ENCODE measurements at places on chromosomes 6 and 20. TPM values are rescaled to one million over a fixed set of nuclear protein-coding genes. Genes with fewer than 3 reads are reported as not detected.
A peak's percentile ranks its signal among the peaks of the same experiment; 100 is the strongest.

GRCh38 chr6:67411036-67411435 lies 1224.0 kb upstream of the ADGRB3 start:
- DNase-seq = peak; percentile 71

CABLES2 gene
- total RNA-seq = 13.5 TPM

GRCh38 chr20:22529150-22530019 lies 55.0 kb downstream of the FOXA2 start:
- DNase-seq = no peak

DNA sequence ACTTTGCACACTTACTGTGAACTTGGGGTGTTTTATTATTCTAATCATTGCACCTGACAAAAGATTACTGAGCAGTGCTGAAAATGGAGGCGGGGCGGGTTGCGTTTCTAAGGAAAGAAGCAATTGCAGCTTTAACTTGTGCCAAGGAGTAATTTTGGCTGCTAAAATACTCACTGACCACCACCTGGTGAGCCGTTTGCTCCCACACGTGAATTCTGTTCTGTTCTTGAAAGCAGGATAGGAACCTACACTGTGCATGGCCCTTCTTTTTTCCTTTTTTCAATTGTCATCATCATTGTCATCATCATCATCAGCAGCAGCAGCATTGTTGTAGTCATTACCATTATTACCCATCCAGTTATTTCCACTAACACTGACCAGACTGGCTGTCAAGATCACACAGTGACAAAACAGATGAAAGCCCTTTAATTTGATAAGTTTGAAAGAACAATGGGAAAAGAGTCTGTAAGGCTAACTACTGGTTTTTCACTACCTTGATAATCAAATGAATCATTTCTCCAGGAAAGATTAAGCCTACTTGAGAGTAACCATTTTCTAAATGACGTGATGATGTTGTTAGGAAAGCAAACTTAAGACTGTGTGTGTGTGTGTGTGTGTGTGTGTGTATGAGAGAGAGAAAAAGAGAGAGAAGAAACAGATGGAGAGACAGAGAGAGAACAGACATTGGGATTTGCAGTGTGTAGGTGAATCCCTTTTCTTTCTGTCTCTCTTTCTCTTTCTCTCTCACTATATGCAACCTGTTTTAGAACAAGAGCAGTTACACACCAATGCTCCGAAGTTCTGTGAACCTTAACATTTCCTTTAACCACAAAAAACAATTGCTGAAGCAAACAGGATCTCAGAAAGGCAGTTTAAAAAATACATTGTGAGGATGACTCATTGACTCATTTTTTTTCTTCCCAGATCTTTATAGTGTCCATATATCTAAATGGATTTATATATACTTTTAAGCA lies 3.8 kb downstream of the RIPOR2 start:
- DNase-seq = peak; percentile 62

DNA sequence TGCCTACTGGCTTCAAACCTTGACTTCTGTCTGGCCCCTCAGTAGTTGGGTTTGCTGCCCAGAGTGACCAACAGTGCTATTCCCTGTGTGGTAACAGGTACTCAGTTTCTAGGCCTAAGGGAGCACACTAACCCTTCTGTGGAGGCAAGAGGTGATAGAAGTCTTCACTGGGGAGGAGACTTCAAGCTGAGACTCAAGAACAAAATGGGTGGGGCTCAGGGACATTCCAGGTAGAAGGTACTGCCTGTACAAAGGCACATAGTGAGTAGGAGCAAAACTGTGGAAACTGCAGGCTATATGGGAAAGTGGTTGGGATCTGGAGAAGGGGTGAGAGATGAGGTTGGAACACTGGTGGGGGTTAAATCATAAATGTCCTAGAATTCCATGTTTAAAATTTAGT lies 2.3 kb upstream of the SCAND1 start:
- peak; percentile 6 for DNase-seq

BANF2 gene
- not detected for total RNA-seq

SCGN gene
- total RNA-seq = not detected

GRCh38 chr6:36015666-36016065 lies 8.8 kb downstream of the SLC26A8 start:
- no peak for DNase-seq

SLC12A5 gene
- total RNA-seq = 2.4 TPM

ANKRD66 gene
- not detected for total RNA-seq

GRCh38 chr6:132484680-132485018 lies 28.3 kb downstream of the STX7 start:
- DNase-seq = no peak

DNA sequence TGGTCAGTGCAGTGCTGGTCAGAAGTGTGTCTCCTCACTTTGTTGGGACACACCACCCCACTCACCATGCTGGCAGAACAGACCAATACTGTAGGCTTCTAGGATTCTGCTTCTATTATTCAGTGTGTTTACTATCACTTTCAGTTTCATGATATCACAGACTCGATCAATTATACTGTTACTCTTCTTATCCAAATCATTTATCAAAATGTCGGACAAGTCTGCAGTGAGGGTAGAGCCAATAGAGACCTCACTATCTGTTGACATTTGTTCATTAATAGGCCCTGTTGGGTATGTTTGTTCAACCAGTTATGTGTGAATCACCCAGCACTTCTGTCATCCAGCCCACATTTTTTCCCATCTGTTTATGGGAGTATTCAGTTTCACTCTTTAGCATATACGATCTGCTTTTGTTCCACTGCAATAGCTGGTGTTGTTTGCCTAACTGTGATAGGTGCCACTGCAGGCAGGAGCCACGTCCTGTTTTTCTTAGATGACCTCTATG lies 140.1 kb downstream of the NRN1 start:
- peak; percentile 95 for DNase-seq

DNA sequence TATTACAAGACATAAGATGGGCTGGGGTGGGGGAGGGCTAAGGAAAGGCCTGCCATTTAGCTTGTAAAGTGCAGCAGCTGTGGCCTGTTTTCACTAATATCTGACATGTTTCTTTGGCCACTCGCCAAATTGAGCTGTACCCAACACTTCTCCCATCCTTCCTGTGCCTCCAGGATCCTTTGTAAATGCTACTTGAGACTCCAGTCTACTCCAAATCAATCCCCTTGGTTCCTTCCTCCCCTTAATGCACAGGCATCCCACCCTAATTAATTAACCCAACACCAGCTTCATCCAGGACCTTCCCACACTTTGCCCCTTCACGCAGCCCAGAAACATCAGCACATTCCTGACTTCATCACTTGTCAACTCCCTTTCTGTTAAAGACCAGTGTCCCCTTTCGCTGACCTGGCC lies 55.0 kb upstream of the TCF21 start:
- DNase-seq = no peak

- DNase-seq = peak; percentile 74
These were observed 156.6 kb downstream of the NFATC2 start for GRCh38 chr20:51385646-51386530.

DNA sequence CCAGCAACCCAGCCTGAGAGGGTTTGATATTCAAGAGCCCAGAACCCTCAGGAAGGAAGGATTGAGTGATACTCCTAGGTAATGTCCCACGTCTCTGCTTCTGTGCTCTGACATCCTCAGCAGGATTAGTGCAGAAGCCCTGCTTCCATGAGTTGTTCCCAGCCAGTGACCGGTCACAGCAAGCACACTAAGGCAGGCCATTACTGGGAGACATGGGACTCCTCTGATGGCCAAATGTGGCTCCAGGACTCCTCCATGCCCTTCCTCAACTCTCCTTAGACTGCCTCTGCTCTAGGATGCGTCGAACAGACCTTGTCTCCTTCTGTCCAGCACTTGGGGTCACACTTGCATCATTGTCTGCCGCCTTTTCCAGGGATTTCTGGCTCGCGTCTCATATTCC lies 7.6 kb downstream of the HLA-A start:
- no peak for DNase-seq

DNA sequence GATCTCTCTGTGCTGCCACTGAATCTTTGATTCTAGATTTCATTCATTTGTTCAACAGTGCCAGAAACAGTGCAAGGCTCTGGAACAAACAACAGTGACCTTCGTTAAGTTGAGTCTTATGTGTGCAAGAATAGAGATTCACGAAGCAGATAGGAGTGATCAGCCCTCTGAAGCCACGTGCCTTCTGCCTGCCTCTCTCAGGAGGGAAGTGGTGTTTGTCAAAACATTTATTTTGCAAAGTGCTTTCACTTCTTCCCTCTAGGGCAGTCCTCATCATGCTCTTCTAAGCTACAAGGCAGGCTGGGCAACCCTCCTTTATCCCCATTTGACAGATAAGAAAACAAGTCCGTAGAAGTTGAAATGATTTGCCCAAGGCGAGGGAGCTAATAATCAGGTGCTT lies 204.3 kb downstream of the TFAP2C start:
- DNase-seq = no peak

DNA sequence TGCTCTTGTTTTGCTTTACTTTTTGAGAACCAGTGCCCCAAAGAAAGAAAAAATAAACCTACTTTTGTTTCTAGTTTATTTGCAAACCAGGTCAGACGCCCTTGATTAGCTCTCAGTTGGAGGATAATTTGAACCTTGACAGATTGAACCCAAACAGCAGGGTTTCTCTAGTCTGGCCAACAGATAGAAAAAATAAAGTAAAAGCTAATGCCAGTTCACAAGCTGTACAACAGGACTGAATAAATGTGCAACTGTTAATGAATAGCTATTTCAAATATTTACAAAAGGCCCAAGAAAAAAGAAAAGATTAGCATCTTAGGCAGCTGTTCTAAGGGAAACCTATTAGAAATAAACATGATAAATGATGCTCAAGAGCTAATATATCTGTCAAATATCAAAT lies 331.8 kb downstream of the CDKAL1 start:
- no peak for DNase-seq

DNA sequence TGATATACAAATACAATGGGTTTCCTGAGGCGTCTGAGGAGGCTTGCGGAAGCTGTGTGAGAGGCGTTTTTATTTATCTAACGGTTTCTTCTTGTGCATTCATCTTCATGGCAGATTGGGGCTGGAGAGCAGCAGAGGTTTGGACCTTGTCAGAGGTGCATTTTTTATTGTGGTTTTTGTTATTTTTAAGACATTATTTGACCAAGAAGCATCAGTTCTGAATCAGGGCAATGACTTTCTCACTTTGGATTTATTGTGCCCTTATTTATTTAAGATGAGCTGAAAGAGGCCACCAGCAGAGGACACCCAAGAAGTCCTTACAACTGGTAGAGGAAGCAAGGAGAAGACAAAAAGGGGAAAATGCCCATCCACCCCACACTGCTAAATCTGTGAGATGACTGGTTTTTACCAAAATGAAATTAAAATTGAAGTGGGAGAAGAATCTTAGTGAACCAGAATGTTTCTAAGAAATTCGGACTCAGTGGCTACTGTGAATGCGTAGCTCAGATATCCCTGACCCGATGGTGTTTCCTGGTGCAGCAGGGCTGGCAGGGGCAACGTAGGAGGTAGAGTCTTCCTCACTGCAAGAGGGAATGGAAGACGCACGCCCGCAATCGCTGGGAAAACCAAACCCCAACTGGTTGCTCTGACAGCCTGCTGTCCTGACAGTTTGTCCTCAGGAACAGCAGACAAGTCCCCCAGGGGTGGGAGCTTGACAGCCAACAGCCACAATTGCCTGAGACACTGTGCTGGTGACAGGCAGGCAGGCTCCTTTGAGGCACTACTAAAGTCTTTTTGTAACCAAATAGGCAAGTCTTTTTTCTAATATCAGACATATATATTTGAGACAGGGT lies 14.2 kb downstream of the PRR18 start:
- no peak for DNase-seq

GRCh38 chr6:315921-316752 lies 23.9 kb downstream of the DUSP22 start:
- no peak for DNase-seq

CFB gene
- 0.86 TPM for total RNA-seq

- no peak for DNase-seq
These were observed 15.4 kb downstream of the SRC start for GRCh38 chr20:37361336-37361735.

TRIM27 gene
- total RNA-seq = 92.5 TPM

ERVFRD-1 gene
- total RNA-seq = not detected

ULBP2 gene
- 5.8 TPM for total RNA-seq

SLC35D3 gene
- total RNA-seq = not detected

SEMG1 gene
- not detected for total RNA-seq

POM121L2 gene
- total RNA-seq = not detected

FAM229B gene
- 2.8 TPM for total RNA-seq

DNA sequence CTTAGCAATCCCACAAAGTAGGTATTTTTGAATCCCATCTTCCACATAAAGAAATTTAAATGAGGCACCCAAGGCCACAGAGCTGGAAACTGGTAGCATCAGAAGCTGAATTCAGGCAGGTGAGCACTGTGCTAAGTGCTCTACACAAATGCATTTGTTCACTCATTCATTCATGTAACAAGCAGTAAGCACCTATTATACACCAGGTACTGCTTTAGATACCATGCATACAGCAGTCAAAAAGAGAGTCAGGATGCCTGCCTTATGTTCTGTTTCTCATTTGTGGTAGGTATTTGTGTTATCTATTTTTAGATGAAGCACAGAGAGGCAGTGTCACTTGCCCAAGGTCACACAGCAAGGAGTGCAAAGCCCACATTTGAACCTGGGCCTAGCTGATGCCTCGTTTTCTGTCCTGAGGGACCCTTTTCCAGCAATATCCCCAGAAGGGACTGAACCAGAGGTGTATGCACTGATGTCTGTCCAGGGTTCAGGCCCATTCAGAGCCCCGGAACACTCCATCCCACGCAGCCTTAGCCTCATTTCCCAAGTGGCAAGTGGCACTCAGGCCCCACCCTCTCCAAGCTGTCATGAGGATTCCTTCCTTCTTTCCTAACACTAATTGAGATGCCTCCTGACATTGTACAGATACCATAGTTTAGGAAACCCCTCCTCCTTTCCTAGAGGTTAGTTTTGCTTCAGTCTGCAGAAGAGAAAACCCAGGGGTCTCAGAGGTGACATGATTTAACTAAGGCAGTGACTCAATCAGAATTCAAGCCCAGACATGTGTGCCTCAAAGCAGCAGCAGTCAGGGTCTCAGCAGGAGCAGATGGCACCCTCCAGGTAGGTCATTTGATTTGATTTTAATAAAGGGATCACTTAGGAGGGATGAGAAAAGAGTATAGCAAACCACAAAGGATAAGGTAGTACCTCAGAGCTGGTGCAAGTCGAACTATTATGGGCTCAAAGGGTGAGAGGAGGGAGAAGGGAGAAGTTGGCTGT lies 61.2 kb upstream of the SIRPA start:
- DNase-seq = no peak

NRM gene
- 8.5 TPM for total RNA-seq

PRL gene
- not detected for total RNA-seq

GRCh38 chr20:25251019-25251418 lies 3.1 kb downstream of the PYGB start:
- no peak for DNase-seq

GRCh38 chr6:78511009-78511408 lies 356.3 kb upstream of the IRAK1BP1 start:
- no peak for DNase-seq

GRCh38 chr6:41568585-41569384 lies 22.6 kb downstream of the FOXP4 start:
- DNase-seq = no peak

WFDC5 gene
- total RNA-seq = not detected

NOTCH4 gene
- total RNA-seq = 1.7 TPM

TCP11 gene
- 1.7 TPM for total RNA-seq

All from PC-3 (cell line).